ENCODE measurements at places on chromosomes 6 and 20.

- DNase-seq: no peak
Observed at GRCh38 chr20:8118039-8118438, 14.0 kb upstream of the PLCB1 start.

DNA sequence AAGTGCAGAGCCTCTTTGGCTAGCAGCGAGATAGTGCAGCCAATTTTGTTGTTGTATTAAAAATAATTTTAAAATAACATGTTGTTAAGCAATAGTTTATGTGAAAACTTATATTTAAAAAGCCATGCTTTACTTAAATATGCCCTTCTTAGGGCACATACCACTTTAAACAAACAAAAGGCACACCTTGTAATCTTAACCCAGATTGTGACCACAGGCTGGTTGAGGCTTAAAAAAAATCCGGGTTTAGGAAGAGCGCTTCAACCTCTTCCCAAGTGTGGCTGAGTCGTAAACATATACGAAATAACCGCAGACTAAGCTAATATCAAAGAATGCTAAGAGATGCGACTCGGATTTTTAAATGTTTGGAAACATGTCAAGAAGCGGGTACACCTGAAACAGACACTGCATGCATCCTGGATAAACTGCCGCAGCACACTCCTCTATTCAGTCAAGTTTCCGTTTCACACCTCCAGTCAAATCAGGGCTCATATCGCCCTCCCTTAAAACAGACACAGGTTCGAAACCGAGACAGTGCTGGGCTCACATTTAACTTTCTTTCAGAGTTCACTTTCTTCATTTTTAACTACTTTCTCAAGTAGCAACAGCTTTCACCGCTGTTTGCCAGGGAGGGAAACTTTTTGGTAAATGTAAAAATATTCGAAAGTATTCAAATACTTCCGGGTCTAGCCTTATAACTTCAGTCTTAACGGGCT is 1.5 kb downstream of the DEK start:
- peak; percentile 19 for DNase-seq

DNA sequence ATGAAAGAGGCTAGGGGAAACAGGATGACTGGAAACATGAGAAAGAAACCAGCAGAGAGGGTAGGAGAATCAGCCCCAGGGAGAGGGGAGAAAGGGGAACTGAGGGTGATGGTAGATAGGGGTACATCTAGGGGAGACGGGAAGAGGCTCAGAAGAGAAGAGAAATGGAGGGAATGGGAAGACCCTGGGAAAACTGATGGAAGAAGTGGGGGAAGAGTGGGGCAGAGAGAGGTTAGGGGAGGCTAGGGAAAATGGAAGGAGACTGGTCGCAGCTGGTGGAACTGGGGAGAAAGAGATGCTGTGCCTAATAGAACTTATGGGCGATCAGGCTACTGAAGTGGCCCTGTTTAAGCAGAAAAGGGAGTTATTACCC is 548 bp downstream of the PROCR start:
- DNase-seq: no peak

- DNase-seq: no peak
Observed at GRCh38 chr6:7341989-7342742, 29.2 kb upstream of the SSR1 start.

DNA sequence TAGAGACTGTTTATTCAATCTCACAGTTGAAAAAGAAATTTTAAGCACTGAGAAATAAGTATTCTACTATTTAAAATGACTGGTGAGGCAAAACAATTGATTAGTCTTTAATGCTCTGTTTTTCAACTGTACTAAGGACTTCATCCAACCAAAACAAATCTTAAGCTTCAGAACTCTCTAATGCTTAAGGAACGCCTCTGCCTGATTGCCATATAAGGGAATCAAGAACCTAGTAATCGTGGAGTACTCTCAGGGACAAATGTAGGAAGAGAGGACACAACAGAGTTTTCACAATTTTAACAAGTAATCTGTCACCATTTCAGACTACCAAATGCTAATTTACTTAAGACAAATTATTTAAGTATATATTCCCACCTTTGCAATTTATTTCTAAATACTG is 16.1 kb downstream of the FBXO30 start:
- DNase-seq: no peak

- no peak for DNase-seq
Observed at GRCh38 chr20:4605166-4605565, 116.5 kb upstream of the PRND start.

- DNase-seq: no peak
Observed at GRCh38 chr20:4488407-4489339, 233.0 kb upstream of the PRND start.

DNA sequence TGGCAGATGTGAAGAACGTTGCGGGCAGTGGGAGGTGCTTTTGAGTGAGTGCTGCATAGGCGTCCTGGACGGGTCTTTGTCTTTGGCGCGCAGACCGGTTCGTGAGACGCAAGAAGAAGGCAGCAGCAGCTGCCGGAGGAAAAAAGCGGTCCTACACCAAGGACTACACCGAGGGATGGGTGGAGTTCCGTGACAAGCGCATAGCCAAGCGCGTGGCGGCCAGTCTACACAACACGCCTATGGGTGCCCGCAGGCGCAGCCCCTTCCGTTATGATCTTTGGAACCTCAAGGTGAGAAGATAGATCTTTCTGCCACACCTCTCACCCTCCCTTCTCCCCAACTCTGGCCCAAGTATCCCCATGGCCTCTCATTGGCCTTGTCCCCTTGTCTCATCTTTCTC is 1.1 kb downstream of the ABT1 start:
- DNase-seq: no peak

DNA sequence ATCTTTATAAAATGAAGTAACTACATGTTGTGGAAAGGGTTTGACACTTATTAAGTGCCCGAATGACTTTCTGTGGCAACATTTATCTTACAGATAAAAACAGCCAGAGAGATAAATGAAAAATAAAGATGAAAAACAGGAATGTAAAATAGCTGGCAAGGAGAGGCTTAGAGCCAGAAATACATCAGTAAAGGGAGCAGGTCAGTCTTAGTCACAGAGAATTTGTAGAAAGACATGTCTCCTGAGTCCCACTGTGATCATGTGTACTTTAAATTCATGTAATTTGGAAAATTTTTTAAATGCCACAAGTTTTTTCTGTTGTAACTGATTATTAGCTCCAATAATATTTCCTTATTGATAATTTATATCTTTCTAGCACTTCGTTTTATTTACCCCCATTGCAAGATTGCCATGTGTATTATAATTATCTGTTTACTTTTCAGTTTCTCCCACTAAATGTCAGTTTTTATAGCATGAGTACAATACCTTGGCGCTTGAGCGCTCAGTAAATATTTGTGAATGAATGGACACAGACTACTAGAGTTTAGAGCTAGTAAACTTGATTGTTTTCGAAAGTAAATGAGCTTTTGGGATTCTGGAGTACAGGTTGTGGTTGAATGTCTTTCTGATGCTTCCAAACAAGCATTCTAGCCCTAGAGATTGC is 15.2 kb downstream of the TAB2 start:
- DNase-seq: peak; percentile 28

- DNase-seq: no peak
Observed at GRCh38 chr20:5714261-5715041, 35.8 kb upstream of the SHLD1 start.

GRCh38 chr6:81241126-81242041 is 511.1 kb downstream of the TENT5A start:
- DNase-seq: peak; percentile 31

GRCh38 chr6:130122243-130122642 is 100.5 kb downstream of the SAMD3 start:
- no peak for DNase-seq

DNA sequence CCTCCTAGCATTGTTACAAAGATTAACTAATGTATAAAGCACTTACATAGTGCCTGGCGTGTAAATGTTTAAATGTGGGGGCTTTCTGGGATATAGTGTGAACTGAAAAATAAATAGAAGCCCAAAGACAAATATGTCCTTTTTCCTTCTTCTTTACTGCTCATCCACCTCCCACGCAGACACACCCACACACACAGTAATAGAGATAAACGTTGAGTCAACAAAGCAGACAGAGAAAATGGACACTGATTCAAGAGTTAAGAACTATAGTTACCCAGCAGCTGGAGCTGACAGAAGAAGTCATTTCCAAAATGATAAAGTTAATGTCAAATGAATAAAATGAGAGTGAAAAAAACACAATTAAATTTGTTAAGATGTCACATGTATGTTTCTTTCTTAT is 68.3 kb downstream of the FHL5 start:
- DNase-seq: no peak

- no peak for DNase-seq
Observed at GRCh38 chr6:26016963-26017631, 54.5 kb downstream of the TRIM38 start.

DNA sequence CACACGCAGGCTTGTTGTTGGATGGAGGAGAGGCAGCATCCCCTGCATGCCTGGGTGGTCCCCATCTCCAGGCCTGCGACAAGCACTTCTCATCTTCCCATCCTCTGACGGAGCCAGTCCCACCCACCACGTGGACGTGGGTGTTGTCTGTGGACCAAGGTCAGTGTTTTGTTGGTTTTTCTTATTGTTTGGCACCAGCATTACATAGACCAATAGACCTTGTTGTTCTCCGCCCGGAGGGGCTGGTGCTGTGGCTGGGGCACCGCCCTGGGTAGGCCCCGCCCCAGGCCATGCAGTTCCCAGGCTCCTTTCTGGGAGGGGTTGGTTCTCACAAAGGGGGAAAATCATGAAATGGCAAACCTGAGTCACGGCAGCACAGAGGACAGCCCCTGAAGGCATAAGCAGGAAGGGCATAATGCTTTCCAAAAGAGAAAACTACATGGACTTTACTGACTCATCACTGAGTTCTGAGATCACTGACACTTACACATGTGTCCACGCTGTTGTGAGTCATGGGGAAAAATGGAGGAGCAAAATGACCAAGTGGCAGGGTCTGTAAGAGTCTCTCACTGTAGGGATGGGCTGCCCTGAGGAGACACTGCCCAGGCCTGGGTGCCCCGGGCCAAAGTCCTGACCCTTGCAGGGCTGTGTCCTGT is 90.8 kb downstream of the THBS2 start:
- no peak for DNase-seq

- DNase-seq: no peak
Observed at GRCh38 chr6:138891255-138891986, 95.5 kb downstream of the ECT2L start.

DNA sequence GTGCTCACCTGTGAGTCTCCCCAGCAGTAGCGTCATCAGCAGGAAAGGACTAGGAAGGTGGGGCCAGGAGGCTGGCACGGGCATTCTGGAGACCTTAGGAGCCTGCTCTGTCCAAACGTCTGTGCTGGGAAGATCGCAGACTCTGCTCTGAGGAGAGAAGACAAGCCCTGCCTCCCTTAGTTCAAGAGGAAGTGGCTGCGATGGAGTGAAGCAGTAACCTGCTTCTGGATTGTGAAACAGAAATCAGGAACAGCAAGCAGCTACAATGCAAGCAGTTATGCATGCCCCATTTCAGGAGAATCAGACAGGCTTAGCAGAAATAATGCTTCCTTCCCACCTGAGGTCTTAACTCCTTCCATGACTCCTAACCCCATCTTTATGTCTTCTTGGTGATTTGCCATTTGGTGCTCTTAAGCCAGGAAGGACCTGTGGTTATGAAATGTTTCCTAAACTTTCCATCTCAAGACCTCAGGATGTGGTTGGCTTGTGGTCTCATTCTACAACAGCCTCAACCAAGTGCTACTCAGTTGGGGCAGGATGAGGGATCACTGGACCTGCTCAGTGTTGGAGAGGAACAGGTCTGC is at the start of gene SIRPB1:
Gene SIRPB1, minus strand, starts transcription at position 149 of the 584 bp plus-strand sequence. Its CDS starts 65 bp downstream, at position 84.
- no peak for DNase-seq
